Fibroblast of skin of scalp (primary cell): ENCODE measurements at places on chromosomes 1 and 21.
A peak's percentile ranks its signal among the peaks of the same experiment; 100 is the strongest.

DNA sequence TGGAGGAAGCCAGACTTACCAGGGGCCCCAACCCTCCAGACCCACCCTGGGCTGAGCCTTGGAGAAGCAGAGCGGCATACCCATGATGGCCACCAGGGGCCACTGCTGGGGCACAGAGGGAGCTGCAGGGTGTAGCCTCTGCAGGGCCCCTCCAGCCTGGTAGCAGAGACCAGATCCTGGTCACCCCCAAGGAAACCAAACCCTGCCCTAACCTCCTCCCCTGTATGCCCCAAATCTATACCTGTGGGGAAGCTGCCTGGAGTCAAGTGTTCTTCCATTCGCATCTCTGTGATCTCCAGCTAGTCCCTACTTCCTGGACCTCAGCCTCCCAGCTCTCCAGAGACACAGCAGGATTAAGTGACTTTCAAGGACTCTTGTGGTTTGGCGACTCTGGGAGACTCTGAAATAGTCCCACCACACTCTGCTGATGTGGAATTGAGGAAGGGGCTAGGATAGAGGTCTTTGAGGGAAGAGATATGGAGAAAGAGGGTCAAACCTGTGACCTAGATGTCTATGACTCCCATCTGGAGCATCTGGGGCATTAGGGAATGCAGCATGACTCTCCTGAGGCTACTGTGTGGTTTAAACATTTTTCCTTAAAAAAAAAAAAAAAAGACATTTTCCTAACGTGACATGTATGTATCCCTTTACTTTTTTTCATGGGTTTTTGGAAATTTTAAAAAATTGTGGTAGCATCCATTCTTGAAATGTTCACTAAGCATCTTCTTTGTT is 119.2 kb upstream of the IPO9 start:
- peak; percentile 87 for DNase-seq

- DNase-seq = peak; percentile 68
Measured at GRCh38 chr21:41631564-41632461, 123.9 kb upstream of the TMPRSS2 start.

GRCh38 chr1:199685369-199685768 is 342.1 kb upstream of the NR5A2 start:
- DNase-seq = peak; percentile 70

- no peak for DNase-seq
Measured at GRCh38 chr1:222933273-222933672, 118.4 kb downstream of the DISP1 start.

GRCh38 chr1:109443476-109443875 is 17.2 kb upstream of the PSMA5 start:
- DNase-seq = no peak

DNA sequence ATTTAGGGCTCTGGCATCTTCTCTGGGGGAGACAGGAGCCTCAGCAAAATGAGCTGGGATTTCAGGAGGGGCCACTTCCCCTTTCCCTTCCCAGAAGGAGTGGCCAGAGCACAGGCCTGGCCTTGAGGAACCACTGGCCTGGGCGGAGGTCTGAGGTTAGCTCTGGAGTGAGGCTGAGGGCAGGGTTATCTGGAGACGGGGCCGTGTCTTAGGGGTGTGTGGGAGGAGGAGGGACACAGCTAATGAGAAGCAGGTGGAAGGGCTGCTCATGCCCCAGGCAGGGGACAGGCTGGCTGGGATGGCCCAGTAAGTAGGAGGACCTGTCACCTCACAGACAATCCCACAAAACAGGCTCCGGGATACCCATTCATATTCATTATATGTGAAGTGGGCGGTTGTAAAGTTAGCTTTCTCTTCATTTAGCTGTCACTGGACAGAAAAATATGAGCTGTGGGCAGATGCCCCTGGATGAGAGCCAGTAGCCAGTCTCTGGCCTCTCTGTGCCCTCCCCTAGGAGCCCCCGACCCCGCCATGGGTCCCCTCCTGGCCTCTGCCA is 12.4 kb downstream of the ALX3 start:
- DNase-seq = no peak
